HTR-8/SVneo (cell line): ENCODE measurements at places on chromosomes 7 and 10.

- no peak for DNase-seq
Measured at GRCh38 chr10:91590142-91590903, 42.5 kb downstream of the PPP1R3C start.

GRCh38 chr10:23174977-23175512 lies 17.1 kb upstream of the PTF1A start:
- DNase-seq: no peak

DNA sequence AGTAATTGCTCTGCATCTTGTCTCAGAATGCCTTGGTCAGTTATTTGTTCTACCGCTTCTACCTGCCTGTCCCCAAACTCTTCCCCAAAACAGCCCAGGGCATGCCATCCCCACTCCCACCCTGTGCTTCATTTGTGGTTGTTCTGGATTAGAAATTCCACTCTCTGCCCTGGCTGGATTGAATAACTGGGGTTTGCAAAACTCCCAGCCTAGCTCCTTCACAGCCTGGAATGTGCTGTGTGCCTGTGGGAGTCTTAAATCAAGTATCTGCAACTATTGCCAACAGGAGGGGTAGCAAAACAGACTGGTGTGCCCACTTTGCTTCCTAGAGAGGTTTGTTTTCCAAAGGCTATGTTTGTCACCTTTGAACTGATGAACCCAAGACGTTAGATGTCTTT lies 24.2 kb downstream of the TSPAN15 start:
- DNase-seq: no peak

DNA sequence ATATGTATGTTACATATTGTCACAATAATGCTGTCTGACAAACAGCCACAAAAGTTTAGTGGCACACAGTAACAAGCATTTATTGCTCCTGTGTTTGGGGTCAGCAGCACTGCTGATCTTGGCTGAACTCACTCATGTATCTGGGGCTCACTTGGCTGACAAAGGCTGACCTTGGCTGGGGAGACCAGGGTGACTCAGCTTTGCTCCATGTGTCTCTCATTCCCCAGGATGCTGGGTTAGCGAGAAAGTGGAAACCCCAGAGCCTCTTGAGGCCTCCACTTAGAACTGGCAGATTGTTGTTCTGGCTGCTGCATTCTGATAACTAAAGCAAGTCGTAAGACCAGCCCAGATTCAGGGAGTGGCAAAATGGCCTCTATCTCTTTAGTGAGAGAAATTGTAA lies 217.3 kb upstream of the HABP2 start:
- DNase-seq: no peak

- DNase-seq: no peak
Measured at GRCh38 chr7:90892213-90892612, 296.1 kb downstream of the CDK14 start.

DNA sequence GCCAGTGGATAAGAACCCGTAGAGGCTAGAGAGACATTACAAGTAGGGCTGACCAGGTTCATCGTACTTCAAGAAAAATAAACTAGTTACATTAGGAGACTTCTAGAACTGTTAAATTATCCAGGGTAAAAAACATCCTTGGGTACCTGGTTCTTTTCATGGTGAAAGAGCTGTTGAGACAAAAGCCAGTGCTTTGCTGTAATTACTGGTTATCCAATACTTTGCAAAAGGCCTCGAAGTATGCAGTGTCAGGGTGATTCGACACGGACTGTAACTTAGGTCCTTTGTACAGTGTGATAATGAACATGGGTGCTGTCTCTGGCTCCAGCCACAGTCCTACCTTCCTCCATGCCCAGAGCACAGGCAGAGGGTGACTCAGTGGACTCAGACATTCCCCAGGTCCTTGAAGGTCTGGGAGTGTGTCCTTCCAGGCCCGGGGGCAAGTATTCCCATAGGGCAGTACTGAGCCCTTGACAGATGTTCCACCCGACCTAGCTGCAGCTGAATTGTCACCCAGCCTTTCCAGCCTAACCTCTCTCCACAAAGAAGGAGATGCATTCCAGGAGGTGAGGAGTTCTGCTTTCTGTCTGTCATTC lies 123.6 kb upstream of the TMEM72 start:
- DNase-seq: no peak

- DNase-seq: no peak
Measured at GRCh38 chr7:37255327-37255944, 193.2 kb downstream of the ELMO1 start.

DNA sequence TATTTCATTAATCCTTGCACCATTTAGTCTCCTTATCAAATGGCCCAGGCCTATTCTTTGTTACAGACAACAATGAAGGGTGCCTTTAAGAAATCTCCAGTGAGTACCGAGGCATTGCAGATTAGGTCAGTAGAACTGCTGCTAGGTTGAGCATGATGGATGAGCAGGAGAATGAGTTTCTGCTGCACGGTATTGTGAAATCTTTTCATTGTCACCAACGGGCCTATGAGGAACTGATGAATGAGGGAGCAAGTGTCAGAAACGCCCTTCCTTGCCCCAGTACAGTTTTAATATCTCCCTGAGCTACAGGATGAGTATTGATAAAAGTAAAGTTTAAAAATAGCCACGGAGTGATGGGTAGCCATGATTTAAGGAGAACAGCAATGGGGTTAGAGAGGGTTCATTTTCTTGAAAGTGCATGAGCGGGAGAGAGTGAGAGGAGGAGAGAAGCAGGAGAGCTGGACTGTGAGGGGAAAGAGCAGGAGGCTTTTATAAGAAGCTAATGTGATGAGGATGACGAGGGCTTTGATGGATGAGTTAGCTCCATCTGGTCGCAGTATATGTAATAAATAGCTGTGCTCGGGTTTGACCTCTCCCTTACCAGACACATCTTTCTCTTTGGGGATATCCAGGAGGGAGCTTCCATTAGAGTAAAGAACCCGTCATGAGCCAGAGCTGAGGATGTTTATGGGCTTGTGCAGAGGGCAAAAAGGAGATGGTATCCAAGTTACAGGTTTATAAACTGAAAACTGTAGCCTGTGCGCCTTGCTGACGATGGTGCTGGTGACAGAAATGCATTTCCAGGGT lies 526.1 kb downstream of the LRMDA start:
- DNase-seq: no peak

DNA sequence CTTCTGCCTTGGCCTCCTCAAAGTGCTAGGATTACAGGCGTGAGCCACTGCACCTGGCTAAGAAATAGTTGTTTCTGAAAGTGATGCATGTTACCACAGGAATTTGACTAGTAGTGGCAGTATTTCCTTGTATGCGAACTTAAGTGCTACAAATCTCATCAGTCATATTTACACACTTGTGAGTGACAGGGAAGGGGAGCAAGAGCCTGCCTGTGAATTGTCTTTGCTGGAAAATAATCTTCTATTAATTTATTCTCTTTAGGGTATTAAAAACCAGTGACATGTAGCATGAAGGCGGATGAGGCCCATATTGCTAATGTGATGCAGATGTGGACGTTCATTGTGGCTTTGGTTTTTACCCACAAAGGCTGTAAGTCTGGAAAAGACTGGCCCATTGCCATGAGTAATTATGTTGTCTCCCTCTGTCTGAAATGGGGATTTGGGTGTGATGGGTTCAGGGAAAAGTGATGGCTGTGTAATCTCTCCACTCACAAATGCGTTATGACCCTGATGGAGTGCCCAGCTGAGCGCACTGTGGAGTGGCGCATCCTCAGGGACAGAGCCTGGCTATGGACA lies 97.6 kb downstream of the CCNY start:
- DNase-seq: no peak

DNA sequence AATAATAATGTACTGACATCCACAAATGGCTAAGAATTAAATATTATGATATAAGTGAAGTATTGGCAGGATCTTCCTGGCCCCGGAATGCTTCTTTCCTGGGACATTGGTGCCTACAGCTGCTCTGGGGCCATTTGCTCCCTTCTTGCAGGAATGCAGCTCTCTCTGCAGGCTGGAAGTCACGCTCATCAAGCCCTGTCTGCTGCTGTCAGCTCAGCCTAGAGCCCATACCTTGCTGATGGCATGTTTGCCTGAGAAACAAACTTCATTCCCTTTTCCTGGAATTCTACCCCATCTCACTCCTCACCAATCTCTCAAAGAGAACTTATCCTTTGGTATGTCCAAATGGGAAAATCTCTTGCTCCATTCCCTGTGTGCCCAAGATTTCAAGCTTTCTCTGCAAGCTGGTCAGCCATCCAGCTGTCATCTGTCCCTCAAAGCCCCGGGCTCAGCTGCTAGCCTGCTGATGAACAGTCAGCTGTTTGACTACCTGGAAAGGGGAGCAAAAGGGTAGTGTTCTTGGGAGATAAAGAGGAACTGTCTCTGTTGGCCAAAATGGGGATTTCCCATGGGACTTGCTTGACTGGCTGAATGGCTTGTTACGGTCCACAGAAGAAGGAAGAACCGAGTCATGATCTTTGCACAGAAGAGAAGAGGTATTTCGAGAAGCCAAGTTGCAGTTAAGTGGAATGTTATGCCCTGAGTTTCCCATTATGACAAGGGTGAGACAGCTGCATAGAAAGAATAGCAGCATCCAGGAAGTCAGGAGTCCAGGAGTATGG lies 12.0 kb upstream of the RASSF4 start:
- no peak for DNase-seq

GRCh38 chr7:150986099-150986512 lies 4.7 kb upstream of the NOS3 start:
- peak; percentile 33 for DNase-seq

DNA sequence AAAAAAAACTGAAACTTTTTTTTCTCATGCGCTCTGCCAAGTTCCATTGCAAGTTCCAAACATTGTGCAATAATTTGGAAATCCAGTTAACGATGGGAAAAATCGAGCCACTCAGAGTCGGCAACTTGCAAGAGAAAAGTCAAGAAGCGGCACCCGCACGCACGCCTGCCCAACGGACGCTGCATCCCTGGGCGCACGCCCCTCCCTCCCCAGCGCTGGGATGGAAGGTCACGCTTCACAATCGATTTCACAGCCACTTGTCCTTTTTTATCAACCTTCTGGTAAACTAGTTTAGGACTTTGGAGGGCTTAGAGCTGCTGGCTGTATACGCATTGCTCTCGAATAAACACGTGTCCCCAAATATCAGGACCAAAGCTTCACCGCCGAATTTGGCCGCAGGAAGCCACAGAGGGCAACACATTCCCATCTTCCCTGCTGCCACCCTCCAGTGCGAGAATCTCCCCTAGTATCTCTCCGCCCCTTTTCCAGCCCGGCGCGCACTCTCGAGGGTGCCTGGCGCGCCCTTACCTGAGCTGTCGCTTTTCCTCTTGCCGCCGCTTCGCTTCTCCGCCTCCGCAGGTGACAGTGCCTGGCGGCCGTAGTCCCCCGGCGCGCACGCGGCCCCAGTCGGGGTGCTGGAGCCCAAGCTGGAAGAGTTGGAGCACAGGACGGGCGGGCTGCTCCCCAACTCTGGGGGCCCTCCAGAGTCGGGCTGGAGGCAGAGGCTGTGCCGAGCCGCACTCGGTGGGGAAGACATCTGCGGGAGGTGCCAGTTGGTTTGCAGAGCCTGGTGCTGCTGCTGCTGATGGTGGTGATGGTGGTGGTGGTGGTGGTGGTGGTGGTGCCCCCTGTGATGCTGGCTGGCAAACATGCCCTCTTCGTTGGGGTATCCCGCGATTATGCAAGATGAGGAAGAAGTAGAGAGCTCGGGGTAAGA lies 857 bp downstream of the MEOX2 start:
- no peak for DNase-seq

- DNase-seq: no peak
Measured at GRCh38 chr7:24341691-24342413, 57.9 kb downstream of the NPY start.

- DNase-seq: no peak
Measured at GRCh38 chr7:42227021-42227420, 10.0 kb downstream of the GLI3 start.

GRCh38 chr7:142868986-142869415 lies 14.1 kb downstream of the EPHB6 start:
- DNase-seq: no peak

- DNase-seq: no peak
Measured at GRCh38 chr10:28951484-28951883, 274.2 kb downstream of the BAMBI start.

- DNase-seq: no peak
Measured at GRCh38 chr10:105592468-105592867, 951.4 kb downstream of the SORCS3 start.

- DNase-seq: no peak
Measured at GRCh38 chr7:55073051-55073511, 54.3 kb downstream of the EGFR start.

DNA sequence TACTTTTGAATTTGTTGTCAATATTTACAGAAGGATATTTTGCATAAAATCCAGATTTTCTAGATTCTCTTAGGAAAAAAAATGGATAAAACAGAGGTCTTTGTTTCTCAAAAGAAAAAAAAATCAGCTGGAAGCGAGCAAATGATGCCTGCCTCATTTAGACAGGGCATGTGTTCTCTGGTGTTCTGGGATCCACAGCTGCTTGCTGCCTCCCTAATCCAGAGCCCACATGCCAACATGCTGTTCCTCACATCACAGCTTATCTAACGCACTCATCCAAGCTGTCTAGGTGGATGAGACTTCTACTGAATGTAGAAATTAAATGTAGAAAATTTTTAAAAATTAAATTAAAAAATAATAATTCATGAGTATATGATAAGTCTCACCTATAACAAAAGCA lies 630.1 kb downstream of the SORCS1 start:
- no peak for DNase-seq

DNA sequence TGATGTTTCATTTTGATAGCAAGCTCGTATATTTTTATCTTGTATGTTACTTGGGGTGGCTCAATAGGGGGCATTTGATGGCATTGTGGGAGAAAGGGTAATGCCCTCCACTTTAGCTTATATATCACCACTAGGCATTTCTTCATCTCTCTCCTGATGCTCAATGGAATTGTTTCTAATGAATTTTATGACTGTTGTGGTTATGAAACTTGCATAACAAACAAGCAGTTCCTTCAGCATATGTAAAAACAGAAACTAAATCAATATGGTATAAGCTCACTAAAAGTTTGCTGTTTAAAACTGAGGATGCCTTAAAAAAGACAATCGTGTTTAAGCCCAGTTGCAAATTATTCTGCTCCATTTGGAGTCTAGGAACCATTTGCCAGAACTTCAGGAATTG lies 75.5 kb downstream of the CDK14 start:
- DNase-seq: no peak

GRCh38 chr7:36736899-36737211 lies 12.6 kb upstream of the AOAH start:
- no peak for DNase-seq

GRCh38 chr7:48049850-48050249 lies 14.5 kb downstream of the C7orf57 start:
- no peak for DNase-seq

- peak; percentile 63 for DNase-seq
Measured at GRCh38 chr10:73262105-73262730, 9.8 kb upstream of the MRPS16 start.

GRCh38 chr7:157495594-157495993 lies 158.8 kb downstream of the DNAJB6 start:
- no peak for DNase-seq

DNA sequence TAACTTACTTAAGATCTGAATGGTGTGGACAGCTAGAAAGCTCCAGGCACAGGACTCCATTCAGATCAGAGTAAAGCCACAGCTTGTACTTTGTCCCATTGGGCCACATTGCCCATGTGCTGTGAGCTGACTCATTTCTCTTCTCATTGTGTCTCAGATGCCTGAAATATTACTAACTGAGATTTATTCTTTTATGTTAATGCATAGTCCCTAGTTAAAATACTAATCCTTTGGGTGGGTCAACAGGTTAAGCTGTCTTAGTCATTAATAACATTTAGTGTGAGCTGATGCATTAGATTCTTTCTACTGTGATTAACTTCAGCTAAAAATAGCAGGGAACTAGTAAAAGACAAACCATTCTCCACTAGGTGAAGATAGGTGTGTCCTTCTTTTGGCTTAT lies 104.7 kb upstream of the ARMC3 start:
- DNase-seq: peak; percentile 33

- no peak for DNase-seq
Measured at GRCh38 chr10:88243202-88243744, 339.8 kb downstream of the RNLS start.
